ENCODE measurements at places on chromosomes 11 and 22.

DNA sequence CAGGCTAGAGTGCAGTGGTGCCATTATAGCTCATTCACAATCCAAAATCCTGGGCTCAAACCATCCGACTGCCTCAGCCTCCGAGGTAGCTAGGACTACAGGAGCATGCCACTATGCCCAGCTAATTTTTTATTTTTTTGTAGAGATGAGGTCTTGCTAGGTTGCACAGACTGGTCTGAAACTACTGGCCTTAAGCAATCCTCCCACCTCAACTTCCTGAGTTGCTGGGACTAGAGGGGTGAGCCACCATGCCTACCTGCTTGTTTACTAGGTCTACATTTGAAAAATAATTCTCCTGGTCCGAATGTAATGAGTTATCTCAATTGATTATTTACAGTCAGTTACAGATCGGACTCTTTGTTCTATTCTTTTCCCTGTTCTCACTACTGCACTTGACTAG is 22.0 kb downstream of the TAF1D start:
- no peak for DNase-seq

- no peak for DNase-seq
Observed at GRCh38 chr22:33188326-33188725, 130.1 kb upstream of the SYN3 start.

- no peak for DNase-seq
Observed at GRCh38 chr11:20783220-20783619, 113.8 kb downstream of the NELL1 start.

DNA sequence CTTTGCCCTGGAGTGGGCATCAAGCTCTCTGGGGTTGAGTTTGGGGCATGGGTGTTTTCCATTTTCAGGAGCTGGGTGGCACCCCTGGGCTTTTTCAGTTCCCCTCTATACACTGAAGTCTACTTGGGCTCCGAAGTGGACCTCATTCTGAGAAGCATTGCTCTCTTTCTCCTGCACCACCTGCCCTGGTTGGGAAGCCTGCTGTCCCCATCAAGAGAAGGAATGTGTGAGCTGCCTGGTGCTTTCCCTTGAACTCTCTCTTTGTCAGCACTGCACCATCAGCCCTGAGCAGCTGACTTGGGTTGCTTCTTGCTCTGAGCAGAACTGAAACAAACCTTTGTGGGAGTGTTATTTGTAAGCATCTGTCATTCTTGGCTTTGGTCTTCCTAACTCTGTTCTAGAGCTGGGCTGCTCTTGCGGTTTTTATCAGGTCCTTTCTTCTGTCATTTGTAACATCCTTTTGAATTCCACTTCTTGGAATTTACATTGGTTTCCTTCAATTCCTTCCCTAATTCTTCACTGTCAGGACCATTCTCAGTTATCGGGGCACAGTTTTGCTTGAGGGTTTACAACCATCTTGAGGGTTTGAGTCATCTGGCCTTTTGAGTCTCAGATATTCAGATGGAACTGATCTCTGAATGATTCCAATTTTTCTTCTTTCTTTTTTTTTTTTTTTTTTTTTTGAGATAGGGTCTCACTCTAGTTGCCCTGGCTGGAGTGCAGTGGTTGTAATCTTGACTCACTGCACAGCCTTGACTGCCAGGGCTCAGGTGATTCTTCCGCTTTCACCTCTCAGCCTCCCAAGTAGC is 20.5 kb downstream of the UBE2L3 start:
- DNase-seq: peak; percentile 78

DNA sequence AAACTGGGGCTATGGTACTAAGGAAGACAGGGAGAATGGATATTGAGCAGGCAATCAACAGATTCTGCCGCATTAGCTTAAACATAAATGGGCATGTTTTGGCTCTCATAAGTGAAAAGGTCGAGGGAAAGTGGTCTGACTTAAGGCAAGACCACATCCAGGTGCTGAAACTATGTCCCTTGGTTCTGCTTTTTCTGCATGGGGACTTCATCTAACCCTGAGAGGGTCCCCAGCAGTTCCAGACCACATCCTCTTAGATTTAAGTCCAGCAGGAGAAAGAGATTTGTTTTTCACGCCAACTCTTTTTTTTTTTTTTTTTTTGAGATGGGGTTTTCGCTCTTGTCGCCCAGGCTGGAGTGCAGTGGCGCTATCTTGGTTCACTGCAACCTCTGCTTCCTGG is 5.5 kb downstream of the RPS6KA4 start:
- DNase-seq: no peak

GRCh38 chr11:79617561-79617960 is 176.7 kb upstream of the TENM4 start:
- no peak for DNase-seq

- DNase-seq: no peak
Observed at GRCh38 chr11:117199916-117200812, 994 bp downstream of the TAGLN start.

- no peak for DNase-seq
Observed at GRCh38 chr11:86002431-86002830, 66.5 kb downstream of the PICALM start.

GRCh38 chr22:44995105-44995514 is 14.7 kb downstream of the PHF21B start:
- no peak for DNase-seq

GRCh38 chr22:29854432-29854831 is 16.4 kb upstream of the ASCC2 start:
- DNase-seq: no peak

DNA sequence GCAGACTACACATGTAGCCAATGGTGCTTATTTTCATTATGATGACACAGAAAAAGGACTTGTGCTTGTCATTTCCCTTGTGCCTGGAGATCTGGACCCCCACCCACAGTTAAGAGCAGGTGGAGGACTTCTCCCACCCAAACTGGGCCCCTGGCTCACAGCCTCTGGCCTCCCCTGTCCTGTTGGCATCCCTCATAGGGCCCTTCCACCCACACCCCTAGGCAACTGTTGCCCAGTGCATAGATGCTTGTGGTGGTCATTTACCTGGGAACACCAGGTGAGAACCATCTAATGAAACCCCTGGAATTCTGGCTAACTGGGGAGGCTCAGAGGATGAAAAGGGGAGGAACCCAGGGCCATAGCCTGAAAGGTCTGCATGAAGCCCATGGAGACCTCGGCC is 355.9 kb downstream of the BUD13 start:
- DNase-seq: no peak

DNA sequence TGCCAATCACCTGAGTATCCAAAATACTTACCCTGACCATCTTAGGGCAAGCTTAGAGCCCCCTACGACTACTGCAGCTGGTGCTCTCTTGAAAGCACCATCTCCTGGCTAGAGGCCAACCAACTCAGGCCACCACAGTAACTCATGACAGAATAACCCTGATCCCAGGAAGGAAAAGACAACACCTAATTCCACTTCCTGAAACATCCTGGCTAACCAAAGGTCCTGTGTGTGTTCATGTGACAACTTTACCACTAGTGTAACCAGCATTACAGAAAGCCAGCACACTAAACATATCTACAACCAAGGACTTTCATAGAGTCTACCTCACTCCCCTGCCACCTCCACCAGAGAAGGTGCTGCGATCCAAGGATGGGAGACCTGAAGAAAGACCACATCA is 17.4 kb upstream of the TMEM45B start:
- DNase-seq: no peak

DNA sequence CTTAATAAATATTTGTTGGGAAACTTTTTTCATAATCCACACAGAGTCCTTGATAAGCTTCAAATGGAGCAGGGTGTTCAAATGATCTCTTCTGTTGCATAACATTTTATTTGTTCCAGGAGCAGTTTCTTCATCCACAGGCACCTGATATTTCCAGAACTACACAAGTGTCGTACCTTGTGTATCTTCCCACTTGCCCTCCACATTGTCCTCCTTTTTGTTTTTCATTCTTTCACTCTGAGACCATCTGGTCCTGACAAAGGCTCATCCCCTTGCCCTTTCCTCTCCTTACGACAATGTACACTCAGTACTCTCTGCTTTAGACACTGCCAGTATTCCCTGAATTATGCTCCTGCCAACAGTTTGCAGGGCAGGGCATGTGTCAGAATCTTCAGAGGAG is 5.2 kb upstream of the AMOTL1 start:
- no peak for DNase-seq

DNA sequence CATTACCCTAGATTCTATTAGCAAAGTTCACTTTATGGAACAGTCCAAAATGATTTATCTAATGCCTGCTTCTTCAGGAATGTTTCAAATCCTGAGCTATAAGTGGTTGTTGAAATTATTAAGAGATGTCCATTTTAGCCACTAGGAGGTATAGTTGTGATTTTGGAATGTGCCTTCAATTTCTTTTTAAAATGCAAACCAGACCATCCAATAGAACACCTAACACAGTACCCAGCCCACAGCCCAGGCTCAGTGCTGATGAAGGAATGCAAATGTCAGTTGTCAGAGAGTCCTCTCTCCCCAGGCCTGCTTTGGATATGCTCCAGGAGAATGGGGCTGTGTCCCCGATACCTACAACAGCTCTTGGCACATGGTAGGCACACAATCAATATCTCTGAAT is 85.8 kb upstream of the E2F8 start:
- no peak for DNase-seq

All from hematopoietic multipotent progenitor cell treated with erythropoietin and hydrocortisone succinate and interleukin-3 and kit ligand, for 6 days (in vitro differentiated cells).